ENCODE measurements at places on chromosomes 4 and X.

GRCh38 chr4:137266511-137266910 is 265.8 kb downstream of the PCDH18 start:
- no peak for DNase-seq

- DNase-seq: no peak
Measured at GRCh38 chr4:144715230-144715629, 69.3 kb downstream of the HHIP start.

DNA sequence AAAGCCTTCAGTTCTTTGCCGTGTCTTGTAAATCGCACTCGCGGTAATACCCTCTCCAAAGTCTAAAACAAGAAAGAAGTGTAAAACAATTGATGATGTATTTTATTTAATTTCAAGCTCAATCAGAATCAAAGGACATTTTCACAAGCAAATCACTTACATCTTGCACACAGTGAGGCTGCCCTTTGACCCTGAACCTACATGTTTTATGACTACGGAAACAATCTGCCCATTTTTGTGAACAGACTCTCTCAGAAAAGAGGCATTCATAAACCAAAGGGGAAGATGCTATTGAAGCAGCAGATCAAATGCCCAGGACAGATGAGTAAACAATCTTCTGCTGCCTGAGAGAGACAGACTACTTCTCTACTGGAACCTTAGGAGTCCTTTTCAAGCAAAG is 76.0 kb upstream of the DDX60 start:
- no peak for DNase-seq

DNA sequence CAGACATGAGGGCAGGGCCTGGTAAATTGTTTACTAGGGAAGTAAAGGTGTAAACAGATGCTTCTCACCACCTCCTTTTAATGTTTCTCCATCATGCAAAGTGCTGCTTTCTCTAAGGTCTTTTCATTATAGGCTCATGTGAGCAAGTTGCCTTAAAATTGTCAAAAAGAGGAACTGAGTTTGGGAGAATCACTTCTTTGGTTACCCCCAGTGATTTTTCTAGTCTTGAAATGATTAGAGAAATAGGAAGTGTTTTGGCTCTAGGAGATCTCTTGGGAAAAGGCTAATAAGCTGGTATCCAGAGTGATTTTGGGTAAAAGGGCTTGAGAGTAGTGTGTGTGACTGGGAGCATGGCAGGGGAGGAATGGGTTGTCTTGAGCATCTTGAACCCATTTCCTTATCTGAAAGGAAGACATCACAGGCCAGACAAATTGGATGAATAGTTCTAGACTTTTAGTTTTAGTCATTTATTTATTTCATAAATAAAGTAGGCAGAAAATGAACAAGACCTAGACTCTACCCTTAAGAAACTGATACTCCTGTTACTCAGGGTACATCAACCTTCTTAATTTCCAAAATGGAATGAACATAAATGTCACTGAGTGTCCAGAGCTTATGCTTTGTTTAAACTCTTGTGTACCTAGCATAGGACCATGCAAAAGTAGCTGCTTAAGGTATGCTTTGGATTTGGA is 14.2 kb downstream of the GRPR start:
- DNase-seq: no peak

DNA sequence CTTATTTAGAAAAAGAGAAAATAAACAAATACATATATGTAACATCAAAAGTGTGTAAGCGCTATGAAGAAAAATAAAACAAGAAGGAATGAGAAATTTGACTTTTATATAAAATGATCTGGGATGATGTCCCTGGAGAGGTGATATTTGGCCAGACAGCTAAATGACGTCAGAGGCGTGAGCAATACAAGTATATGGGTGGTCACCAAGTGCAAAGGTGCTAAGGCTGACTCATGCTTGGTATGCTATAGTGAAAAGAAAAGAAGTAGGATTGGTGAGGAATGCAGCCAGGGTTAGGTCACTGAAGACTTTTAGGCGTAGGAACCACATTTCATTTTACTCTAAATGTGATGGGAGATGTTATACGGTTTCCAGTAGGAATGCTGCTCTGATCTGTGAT is 1049.1 kb upstream of the TENM3 start:
- DNase-seq: no peak

Measured in hematopoietic multipotent progenitor cell treated with erythropoietin and hydrocortisone succinate and interleukin-3 and kit ligand, for 17 days (in vitro differentiated cells).